ENCODE measurements at places on chromosomes 13 and 19.

- no peak for DNase-seq
These were observed 10.5 kb upstream of the MIER2 start for GRCh38 chr19:355134-355533.

- no peak for DNase-seq
These were observed 310.6 kb downstream of the FGF14 start for GRCh38 chr13:102091231-102091630.

DNA sequence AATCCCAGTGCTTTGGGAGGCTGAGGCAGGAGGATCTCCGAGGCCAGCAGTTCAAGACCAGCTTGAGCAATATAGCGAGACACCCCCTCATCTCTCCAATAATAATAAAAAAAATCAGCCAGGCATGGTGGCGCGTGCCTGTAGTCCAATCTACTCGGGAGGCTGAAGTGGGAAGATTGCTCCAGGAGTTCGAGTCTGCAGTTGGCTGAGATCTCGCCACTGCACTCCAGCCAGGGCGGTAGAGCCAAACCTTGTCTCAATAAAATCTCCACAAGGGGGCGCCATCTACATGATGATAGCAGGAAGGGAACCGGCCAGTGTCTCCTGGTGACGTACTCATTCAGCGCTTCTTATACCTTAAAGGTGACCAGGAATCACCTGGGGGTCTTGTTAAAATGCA, 13.6 kb upstream of the C5AR1 start:
- DNase-seq: peak; percentile 71

DNA sequence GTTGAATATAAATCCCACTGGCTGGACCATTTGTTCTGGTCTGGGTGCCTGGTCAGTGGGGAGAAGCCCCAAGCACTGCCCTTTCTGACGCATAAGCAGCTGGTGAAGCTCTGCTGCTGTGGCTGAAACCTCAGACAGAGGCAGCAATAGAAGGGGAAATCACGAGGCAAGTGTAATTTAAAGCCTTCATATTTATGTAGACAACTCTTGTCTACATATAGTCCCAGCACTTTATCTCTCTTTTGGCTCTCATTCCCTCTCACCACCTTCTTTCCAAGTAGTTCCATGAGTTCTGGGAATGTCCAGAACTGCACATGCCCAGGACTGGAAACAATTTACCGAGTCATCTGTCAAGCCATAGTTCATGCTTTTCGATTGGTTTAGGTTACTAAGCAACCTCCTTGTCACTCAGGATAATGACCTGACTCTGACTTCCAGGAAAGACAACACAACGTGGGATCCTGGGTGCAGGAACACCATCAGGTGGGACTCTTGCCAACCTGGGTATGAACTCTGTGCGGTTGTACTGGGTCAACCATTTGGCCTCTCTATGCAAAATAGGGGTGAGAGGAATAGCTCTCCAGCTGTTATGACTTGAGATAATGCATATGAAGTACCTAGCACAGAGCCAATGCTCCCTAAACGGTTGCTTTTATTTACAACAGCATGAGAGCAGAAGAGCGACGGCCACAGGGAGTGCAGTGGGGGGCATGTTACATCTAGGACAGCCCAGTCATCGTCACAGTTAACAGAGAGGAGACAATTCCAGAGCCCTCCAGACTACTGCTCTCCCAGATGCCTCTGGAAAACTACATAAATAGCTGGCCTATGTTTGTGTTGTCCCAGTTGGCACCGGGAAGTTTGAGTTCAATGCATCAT, 321.9 kb downstream of the FOXO1 start:
- no peak for DNase-seq

- DNase-seq: no peak
These were observed 112.3 kb downstream of the SLC7A1 start for GRCh38 chr13:29483211-29483610.

GRCh38 chr19:4120559-4121272, 3.2 kb downstream of the MAP2K2 start:
- no peak for DNase-seq

DNA sequence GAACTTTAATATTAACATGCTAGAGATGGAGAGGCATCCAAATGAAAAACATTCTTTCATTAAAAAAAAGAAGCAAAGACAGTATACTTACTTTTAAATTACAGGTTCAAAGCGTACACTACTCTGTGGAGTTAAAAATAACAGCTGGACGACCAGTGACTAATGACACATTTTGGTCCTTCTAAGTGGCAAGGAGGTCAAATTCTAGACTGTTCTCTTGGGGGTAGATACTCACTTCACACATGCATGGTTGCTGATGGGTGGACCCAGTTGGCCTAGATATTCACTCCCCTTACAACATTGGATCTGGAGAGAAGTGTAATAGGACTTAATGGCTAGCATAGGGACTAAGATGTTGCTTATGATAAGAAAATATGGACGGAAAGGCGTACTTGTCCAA, 302.2 kb downstream of the DNAJC15 start:
- DNase-seq: no peak

GRCh38 chr19:49701271-49701786, 10.4 kb downstream of the CPT1C start:
- no peak for DNase-seq

- DNase-seq: no peak
These were observed 65.2 kb downstream of the GGACT start for GRCh38 chr13:100523411-100523810.

DNA sequence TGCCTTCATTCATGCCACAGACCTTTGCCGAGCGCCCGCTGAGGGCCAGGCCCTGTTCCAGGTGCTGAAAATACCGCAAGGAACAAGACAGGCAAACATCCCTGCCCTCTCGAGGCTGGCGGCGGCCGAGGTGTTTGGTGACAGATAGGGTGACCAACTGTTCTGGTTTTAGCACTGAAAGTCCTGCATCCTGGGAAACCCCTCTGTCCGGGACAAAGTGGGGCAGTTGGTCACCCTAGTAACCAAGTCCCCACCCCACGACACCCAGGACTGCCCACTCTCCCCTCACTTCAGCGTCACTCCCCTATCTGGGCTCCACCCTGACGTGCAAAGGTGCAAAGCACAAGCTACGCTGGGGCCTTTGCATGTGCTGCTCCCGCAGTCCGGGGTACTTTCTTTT, 17.3 kb downstream of the ZBTB7A start:
- DNase-seq: no peak

GRCh38 chr13:90709319-90709718, 638.2 kb upstream of the MIR17HG start:
- no peak for DNase-seq

All from activated naive CD4-positive, alpha-beta T cell treated with Interleukin-2 at 50 U/mL for 16 hours (primary cell).